ENCODE measurements at places on chromosomes 4 and X.

DNA sequence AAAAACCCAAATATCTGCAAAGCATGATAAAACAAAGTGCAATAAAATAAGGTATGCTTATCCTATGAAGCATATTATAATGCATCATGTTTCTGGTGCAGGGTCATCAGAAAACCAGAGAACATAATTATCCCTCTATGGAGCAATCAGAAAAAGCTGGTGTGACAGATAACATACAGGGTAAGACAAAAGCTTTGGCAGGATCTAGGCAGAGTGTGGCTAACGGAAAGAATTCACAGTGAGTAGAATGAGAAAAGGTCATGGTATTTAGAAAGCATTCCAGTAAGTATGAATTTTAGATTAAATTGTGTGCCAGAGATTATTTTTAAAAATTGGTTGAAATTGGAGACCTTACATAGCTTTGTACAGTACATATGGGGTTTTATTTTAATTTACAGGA is 29.0 kb upstream of the UGT2B4 start:
- DNase-seq: no peak

DNA sequence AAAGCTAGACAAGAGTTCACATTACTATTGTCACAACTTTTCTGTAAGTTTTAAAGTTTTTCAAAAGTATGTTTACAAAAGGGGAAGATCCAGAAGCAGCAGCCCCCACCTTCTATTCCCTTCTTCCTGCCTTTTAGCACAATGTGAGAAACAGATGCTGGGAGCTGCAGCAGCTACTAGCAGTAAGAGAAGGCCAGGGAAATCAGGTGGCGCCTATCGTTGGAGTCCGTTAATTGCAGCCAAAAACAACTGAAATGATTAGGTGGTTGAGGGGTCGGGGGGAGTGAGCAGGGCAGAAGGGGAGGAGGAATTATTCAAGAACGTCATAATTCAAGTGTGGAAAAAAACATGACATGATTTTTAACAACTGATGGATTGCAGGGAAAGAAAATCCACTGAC is 27.4 kb downstream of the FRYL start:
- DNase-seq: no peak

DNA sequence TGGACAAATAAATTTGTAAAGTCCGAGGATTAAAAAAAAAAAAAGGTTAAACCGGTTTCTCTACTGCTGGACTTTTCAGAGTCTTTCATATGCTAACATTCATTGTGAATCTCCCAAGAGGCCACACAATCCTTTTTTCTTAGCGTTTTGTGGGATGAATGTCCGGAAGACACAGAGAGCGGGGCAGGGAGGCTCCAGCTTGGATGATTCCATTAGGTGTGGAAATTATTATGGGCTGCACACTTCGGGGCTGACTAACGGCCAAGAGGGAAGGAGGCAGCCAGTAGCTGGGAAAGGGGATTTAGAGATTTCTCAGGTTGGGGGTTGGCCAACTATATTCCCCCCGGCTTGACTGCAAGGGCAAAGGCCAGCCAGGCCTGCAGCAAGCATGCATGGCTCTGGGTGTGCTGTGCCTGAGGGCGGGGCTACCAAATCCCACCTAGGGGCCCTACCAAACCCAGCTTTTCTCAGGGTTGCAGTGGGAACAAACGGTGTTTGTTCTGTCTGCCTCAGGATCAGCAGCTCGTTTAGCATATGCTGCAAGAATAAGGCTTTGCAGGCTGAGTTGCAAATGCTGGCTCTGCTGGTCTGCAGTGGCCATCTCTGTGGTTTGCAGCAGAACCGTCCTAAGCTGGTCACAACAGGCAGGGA is 28.6 kb downstream of the NYX start:
- DNase-seq: no peak

DNA sequence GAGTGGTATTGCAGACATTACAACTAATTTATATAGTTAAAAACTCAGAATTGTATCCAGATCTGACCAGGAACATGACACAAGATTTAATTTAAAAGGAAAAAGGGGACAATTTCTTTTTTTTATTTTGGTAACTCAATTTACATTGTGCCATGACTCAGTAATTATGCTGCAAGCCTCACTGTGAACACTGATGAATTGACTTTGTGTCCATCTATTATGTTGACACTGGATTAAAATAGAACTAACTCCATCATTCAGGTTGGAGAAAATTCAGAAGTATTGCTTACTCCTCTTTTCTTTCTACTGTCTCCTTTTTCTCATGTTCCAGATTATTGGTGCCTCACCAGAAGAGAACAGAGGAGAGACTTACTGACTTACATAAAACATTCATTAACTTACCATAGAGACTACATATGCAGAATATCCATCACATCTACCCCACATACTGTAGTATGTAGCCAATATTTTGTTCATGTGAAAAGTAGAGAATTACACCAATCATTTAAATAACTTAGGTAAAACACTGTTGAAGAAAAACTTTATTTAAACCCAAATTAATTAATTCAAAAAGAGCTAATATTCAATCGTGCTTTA is 15.8 kb upstream of the LEF1 start:
- no peak for DNase-seq

All from inflammatory macrophage treated with lipopolysaccharide for 4 hours (primary cell).